ENCODE measurements at places on chromosomes 1 and 21. TPM values are rescaled to one million over a fixed set of nuclear protein-coding genes. Genes with fewer than 3 reads are reported as not detected.

SGIP1 gene
- polyA plus RNA-seq, result 11.9 TPM

MASP2 gene
- polyA plus RNA-seq, result 10.1 TPM

OR2T34 gene
- not detected for polyA plus RNA-seq

MDM4 gene
- polyA plus RNA-seq, result 60.7 TPM

DYNLT4 gene
- not detected for polyA plus RNA-seq

BRINP2 gene
- 0.29 TPM for polyA plus RNA-seq

PLD5 gene
- 0.96 TPM for polyA plus RNA-seq

Measured in left renal cortex interstitium (tissue), 4 donors.